NB4 (cell line): ENCODE measurements at places on chromosomes 5 and 9.
A peak's percentile ranks its signal among the peaks of the same experiment; 100 is the strongest.

- DNase-seq = peak; percentile 61
These were observed 12.5 kb downstream of the OR2S2 start for GRCh38 chr9:35945341-35946018.

- DNase-seq = no peak
These were observed 28.2 kb upstream of the CPLX2 start for GRCh38 chr5:175842951-175843793.

DNA sequence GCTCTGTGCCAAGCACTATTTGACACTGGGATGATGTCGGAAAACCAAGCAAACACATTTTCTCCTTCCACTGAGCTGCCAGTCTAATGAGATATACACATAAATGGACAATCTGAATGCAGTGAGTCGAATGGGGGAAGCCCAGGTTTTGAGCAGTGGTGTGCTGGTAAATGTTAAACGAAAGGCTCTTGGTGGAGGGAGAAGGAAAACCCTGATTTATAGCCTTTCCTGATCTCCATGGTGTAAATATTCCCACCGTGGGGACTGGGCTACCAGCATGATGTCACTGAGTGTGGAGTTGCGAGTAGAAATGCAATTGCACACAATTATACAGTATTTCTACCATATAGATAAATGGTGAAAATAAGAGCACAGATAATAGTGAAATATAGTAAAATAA is 5.0 kb upstream of the GSN start:
- DNase-seq = no peak

- DNase-seq = no peak
These were observed 154.4 kb upstream of the COL5A1 start for GRCh38 chr9:134487066-134487710.

DNA sequence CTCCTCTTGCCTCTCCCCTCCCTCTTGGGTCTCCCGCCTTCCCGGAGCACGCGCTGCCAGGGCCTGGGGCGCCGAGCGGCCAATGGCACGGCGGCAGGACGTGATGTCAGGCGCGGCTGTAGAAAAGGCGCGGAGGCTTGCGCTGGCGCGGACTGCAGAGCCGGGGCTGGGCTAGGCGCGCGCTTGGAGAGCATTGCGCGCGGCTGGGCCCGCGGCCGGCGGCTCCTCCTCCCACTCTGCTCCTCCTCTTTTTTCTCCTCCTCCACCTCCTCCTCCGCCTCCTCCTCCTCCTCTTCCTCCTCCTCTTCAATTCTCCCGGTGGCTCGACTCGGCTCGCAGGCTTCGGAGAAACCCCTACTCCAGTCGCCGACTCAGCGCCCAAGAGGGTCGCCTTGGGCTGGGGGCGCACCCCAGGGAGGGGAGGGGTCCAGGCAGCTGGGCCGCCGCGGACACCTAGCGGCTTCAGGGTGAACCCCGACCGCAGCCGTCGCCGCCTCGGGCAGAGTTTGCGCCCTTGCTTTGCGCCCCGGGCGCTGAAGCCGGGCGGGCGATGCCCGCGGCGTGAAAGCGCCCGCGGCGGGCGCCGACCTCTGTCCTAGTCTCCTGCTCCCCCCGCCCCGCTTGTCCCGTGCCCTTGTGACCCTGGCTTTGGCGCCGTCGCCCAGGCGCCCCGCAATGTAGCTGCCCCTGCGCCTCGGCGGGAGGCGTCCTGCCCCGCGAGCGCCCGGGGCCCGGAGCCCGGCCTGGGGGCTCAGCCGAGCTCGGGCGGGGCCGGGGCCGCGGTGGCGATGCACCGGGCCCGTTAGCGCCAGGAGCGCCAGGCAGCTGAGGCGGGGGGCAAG is at the start of gene LHX2:
Gene LHX2, plus strand, starts transcription at position 309 of the 842 bp plus-strand sequence. CDS start 581 bp downstream, outside the sequence.
- DNase-seq = peak; percentile 80

DNA sequence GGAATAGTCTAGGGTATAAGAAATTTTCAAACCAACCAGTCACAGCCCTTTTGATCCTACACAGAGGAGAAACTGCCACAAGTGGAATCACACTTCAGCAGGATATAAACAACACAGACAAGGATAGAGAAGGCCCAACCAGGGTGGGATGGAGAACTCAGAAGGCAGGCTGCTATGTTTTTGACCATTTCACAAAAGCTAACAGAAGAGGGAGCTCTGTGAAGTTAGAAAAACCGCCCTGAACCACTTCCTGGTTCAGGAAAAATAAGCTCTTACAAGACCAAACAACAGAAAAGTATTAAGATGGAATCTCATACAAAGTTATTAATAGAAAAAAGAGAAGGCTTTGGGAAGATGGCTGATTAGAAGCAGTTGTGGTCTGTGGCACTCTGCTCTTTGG is 960 bp upstream of the IFNB1 start:
- peak; percentile 81 for DNase-seq

DNA sequence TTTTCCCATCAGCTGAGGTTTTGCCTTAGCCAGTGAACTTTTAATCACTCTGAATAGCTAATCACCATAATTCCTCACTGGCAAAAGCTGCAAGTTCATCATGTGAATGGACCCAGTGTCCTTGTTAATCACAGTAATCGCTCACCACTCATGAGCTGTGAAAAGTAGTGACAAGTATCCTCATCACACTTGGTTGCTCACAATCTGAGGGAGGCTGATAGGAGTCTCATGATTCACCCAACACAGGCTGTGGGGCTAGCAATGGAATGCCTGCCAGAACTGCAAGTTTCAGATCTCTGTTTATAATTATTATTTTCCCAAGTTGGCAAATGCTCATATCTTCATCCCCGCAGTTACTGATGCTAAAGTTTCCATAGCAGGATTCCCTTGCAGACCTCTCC is 467.2 kb downstream of the KIF4B start:
- DNase-seq = no peak

- no peak for DNase-seq
These were observed 211.3 kb upstream of the KLF4 start for GRCh38 chr9:107700847-107701246.

DNA sequence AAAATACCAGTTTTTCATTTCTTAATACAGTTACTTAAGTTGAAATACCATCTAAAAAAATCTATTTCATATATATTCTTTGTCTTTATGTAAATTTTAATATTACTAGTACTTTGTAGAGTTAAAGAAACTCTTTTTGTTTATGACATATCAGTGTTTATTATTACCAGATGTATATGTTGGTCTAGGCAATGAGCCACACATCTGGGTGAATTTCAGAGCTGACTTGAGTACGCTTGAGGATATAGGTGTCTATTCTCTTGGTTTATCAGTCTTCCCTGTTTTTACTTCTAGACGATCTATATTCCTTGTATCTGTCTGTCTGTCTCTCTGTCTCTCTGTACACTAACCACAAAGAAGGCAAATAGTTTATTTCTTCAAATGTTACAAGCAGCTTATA is 2.9 kb downstream of the SMAD5 start:
- no peak for DNase-seq

- peak; percentile 33 for DNase-seq
These were observed 4.2 kb downstream of the DHX29 start for GRCh38 chr5:55303238-55303690.

DNA sequence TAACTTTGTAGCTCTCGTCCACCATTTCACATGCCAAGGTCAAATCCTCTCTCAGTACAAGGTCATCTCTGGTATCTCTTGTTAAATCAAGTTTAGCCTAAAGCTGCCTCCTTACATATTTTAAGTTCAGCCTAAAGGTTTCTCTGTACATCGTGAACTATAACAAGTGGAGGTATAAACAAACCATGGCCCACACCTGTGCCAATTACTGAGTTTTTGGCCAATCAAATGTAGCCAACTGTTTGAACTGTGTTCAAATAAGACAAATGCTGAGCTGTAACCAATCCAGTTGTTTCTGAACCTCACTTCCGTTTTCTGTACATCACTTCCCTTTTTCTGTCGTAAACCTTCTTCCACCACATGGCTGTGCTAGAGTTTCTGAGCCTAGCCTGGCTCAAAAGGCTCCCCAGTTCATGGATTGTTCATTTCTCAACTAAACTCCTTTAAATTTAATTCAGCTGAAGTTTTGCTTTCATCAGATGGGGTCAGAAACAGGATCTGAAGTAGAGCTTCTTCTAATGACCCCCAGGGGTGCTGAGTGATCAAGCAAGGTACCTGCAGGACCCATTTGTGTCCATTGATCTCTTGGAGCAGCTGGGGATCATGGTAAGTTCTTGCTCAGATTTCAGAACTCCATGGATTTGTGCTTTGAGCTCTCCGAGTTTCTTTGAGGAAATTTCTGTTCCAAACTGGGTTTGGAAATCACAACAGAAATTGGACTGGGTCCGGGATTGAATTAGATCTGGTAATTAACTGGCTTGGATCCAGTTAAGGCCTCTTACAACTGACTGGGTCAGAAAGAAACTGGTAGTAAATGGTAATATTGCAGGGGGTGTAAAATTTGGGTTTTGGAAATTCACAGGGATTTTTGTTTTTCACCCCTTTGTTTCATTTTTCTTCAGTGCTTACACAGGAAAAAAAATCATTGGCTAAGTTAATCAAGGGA is 11.0 kb upstream of the NANS start:
- peak; percentile 92 for DNase-seq

- no peak for DNase-seq
These were observed 182.5 kb upstream of the NR3C1 start for GRCh38 chr5:143585970-143586369.
